ENCODE measurements at places on chromosomes 5 and 9.
A peak's percentile ranks its signal among the peaks of the same experiment; 100 is the strongest.

DNA sequence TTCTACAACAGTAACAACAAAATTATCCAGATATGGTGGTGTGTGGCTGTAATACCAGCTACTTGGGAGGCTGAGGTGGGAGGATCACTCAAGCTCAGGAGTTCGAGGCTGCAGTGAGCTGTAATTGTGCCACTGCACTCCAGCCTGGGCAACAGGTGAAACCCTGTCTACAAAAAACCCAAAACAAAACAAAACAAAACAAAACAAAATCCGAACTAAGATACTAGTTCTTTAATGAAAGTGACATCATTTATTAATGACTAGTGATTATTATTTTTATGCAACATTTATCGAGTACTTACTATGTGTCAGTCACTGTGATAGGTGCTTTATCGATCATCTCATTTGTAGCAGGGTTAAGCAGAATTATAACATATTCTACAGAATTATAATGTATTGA, 196.9 kb upstream of the GDNF start:
- DNase-seq, result no peak

GRCh38 chr9:83920469-83920926, 734 bp downstream of the KIF27 start:
- DNase-seq, result peak; percentile 68

- DNase-seq, result peak; percentile 59
Measured at GRCh38 chr5:120240706-120241105, 223.4 kb upstream of the PRR16 start.

DNA sequence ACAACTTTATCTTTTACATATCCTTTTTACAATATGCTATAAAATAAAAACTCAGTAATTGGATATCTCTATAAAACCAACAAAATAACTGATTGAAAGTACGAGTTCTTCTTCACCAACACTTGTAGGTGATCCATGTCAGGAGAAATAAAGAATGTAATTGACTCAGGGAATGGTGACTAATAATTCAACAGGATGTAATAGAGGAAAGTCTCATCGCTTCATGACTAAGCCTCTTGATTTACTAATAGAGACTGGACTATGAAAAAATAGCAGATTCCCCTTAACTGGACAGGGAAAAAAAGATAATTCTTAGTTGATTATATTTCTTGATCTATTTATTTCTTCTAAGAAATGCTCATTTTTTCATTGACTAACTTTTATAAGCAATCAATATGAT, 507.7 kb upstream of the PTGER4 start:
- DNase-seq, result no peak

DNA sequence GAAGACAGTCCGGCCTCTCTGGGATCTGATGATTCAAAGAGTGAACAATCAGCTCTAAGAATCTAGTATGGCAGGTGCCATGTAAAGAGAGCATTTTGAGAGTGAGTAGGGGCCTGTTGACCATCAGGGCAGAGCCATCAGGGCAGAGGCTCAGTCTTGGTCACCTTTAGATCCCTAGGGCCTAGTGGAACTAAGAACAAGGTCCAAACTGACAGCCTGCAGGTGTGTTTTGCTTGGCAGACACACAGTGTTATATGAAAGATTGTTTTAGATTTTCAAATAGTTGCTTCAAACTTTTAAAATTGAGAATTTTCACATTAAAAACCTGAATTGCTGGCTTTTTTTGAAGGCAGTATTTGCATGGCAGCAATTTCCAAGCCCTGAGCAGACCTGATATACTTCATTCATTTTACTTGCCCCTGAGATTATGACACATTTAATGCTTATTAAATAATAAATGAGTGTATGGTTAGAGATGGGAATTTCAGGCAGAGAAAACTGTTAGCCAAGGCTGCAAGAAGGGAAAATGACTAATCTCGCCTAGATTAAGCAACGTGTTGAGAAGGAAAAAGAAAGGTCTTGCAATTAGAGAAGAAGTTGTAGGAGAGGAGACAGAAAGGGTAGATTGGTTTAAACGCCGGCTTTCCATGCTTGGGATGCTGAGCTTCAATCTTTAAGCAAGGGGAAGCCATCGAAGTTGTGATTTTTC, 279.6 kb downstream of the ARRDC3 start:
- no peak for DNase-seq

DNA sequence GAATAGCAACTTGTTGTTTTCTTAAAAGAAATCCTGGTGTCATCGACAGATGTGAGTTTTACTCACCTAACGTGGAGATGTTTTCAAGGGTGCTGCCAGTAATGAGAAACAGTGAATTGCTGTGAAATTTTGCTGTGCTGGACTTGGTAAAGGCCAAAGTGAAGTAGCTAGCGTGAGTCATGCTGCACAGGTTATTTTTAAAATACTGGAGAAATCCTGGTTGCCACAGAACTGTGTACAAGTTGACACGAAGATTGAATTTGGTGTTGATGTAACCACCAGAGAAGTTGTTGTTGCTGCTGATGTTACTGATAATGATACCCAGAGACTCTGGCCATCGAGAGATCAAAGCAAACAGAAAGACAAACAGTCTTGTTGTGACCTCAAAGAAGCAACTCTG, 187.9 kb upstream of the NFIL3 start:
- DNase-seq, result peak; percentile 20

DNA sequence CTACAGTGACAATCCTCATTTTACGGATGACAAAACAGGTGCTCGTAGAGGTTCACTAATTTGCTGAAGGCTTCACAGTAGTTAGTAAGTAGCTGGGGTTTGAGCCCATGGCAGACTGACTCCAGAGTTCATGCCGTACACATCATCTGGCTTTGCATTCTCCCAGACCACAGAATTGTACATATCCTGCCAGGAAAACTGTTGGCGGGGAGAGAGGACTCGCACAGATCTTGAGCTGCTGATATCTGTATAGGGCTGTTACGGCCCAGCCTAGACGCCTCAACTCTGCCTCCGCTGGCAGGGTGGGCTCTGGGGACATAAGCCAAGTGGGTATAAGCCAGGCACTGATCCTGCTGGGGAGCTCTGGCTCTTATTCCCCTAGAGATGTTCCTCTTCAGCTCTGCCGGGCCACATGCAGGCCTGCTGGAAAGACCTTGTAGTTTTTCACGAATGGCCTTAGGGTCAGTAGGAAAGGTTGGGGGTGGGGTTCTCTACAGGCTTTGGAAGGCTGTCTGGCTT, 16.3 kb downstream of the LARP1 start:
- peak; percentile 96 for DNase-seq

GRCh38 chr9:36988848-36989247, 45.2 kb downstream of the PAX5 start:
- DNase-seq, result no peak

DNA sequence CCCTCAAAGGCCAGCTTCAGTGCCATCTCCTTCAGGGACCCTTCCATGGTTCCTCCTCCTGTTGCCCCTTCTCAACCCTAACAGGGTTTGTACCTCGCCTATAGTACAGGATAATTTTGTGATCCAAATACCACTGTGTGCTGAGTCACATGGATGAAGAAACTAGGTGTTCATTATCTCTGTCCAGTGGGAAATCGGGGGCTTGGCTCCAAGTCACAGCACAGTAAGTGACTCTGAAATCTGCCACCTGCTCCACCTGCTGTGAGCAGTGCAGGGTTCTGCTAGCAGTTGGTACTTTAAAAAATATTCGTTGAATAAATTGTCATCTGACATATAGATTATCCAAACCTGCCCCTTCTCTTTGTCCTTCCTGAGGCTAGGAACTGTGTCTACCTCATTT, 123.2 kb upstream of the OTULINL start:
- DNase-seq, result no peak

DNA sequence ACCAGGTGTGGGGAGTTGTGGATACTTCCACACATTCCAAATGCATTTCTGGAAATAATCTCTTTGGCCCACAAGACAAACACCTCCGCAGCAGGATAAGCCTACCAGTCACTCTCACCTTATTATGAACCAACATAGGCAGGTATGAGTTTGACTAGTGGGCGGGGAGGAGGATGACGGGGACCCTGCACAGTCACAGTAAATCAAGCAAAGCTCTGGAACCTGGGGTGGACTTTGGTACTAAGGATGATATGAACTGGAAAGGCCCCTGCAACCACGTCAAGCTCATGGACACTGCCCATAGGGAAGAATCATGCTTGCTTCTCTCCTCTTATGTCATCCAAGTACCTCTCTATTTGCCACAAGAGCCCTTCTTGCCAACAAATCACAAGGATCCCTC, 259.4 kb downstream of the HSPA4 start:
- no peak for DNase-seq

DNA sequence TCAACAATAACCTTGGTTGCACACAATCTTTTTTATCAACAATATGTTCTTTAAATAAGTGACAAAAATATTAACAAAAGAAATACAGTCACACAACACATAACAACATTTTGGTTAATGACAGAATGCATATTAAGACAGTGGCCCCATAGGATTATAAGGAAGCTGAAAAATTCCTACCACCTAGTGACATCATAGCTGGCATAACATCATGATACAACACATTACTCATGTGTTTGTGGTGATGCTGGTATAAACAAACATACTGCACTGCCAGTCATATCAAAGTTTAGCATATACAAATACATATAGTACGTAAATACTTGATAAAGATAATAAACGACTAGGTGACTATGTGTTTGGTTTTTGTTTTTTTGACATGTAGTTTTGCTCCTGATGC, 344.8 kb upstream of the POU5F2 start:
- no peak for DNase-seq

DNA sequence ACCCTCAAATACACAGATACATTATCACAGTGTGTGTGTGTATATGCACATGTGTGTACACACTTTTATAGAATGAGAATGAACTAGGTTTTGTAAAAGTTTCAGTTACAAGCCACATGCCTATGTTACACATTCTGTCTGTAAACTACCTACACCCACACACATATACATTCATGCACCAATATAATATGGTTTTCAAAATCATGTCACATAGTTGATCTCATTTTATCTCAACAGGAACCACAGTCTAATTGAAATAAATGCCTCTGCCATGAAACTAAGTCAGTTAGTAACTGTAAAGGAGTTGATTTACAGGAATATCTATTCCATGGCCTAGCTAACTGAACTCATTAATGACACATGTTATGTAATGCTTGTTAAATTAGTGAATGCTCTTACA, 646.6 kb downstream of the PDE4D start:
- DNase-seq, result no peak

DNA sequence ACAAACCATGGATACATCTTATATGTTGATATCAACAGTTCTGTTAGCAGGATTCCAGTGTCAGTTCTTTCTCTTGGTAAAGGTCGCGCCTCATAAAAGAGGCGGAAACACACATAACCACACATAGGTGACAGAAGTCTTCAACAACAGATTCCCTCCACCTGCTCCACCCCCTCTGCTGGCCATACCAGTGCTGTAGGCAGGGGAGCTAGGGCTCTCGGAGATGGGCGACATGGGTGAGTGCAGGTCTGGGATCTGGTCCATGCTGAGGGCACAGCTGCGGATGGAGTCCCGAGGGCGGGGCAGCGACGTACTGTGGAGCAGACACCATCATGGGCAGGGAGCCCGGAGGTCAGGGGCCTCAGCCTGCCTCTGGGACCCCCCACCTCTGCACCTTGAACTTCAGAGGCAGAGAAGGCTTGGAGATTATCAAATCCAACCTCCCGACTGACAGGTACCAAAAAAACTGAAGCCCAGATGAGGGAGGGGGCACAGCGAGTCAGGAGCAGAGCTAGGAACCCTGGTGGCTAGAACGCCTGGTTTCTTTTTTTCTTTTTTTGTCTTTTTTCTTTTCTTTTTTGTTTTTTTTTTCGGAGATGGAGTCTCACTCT, 12.0 kb upstream of the TOR2A start:
- DNase-seq, result no peak

GRCh38 chr9:15220658-15221318, 86.2 kb downstream of the TTC39B start:
- peak; percentile 23 for DNase-seq

- no peak for DNase-seq
Measured at GRCh38 chr9:29208670-29209069, 1635.4 kb upstream of the C9orf72 start.

- DNase-seq, result peak; percentile 79
Measured at GRCh38 chr5:138716456-138716924, 36.7 kb upstream of the CTNNA1 start.

- DNase-seq, result peak; percentile 37
Measured at GRCh38 chr5:9834871-9835770, 205.0 kb upstream of the TAS2R1 start.

DNA sequence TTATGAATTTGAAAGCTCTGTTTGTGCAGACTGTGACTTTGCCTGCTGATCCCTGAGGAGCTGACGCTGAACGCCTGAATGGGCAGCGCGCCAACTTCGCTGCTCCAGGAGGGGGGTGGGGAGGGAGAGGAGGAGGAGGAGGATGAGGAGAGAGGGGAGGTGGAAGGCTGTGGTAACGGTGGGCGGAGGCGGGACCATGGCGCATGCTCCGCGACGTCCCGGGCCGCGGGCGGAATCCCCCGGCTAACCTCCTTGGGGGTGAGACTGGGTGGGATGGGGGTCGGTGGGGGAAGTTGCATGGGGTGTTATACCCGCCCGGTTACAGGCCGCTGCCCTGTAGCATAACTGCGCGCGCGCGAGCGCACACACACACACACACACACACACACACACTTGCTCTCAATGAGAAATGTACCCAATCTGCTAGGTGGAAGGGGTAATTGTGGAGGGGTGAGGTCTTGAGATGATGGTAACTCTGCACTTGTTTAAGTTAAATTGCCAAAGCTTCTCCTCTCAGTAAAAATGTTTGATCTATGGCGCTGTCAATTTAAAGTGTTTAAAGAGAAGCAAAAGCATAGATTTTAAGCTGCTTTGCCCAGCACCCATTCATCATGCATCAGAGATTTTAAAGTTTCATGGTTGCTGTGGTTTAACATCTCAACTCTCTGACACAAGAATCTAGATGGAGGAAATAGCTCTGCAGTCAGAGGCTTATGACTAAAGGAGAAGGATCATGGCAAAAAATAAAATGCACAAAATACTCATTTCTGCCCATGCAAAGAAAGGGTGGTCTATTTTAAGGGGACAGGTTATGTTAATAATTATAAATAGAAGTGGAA, 76.6 kb upstream of the TBCA start:
- DNase-seq, result peak; percentile 78

- no peak for DNase-seq
Measured at GRCh38 chr9:132559711-132560110, 22.7 kb upstream of the BARHL1 start.

GRCh38 chr5:427415-428087, 15.4 kb upstream of the EXOC3 start:
- DNase-seq, result no peak

- no peak for DNase-seq
Measured at GRCh38 chr5:119418606-119419100, 33.6 kb upstream of the HSD17B4 start.

GRCh38 chr9:133027134-133027533, 3.7 kb upstream of the GTF3C5 start:
- DNase-seq, result no peak
